CD14-positive monocyte (primary cell): ENCODE measurements at places on chromosomes 2 and 18. TPM values are rescaled to one million over a fixed set of nuclear protein-coding genes. Genes with fewer than 3 reads are reported as not detected.

Gene CFAP221
- polyA plus RNA-seq = not detected

DNA sequence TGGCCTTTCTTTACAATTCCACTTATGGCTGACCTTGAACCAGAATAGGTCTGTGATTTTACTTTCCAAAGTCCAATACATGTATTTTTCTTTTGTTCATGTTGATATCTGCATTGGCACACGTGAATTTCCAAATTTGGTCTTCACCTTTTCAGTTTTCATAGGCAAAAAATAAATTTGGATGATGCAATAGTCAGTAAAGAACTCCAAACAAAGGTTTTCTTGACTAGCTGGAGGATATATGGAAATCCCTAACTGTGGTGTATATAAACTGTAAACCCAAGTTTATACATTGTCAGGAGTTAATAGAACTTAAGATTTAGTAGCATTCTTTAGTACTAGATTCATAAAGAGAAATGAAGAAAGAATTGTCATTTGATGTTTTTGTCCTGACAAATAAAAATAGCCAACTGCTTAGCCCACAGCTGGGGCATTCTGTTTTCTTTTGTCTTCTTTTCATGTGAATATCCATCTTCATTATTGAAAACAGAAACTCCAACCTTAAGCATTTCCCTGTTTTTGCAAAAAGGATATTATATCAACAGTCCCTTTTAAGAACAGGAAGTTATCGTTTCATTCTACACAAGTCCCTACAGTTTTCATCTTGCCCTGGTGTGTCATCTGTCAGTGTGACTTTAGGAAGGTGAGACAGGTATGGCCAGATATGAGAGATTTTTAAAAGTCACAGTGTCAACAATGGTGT, 132.9 kb downstream of the BCL2 start:
- no peaks in the 10 kb centered on the region for H3K27me3 ChIP-seq
- no peaks in the 10 kb centered on the region for H3K36me3 ChIP-seq
- peaks cover 7% of the 10 kb centered on the region for H3K4me1 ChIP-seq
- H3K27ac ChIP-seq = no peak overlapping the region
- peak; percentile 20 for DNase-seq
- no peak overlapping the region for H3K4me3 ChIP-seq

GRCh38 chr2:216516730-216517350, 18.2 kb downstream of the RPL37A start:
- H3K36me3 ChIP-seq = no peaks in the 10 kb centered on the region
- DNase-seq = no peak
- H3K4me1 ChIP-seq = no peaks in the 10 kb centered on the region
- H3K27me3 ChIP-seq = no peaks in the 10 kb centered on the region

- H3K27me3 ChIP-seq = no peaks in the 10 kb centered on the region
- no peaks in the 10 kb centered on the region for H3K36me3 ChIP-seq
- H3K27ac ChIP-seq = no peak overlapping the region
- H3K4me1 ChIP-seq = no peaks in the 10 kb centered on the region
- no peak overlapping the region for H3K4me3 ChIP-seq
Observed at GRCh38 chr2:58865436-58865835, 624.3 kb upstream of the FANCL start.

- H3K27ac ChIP-seq = no peak overlapping the region
- no peaks in the 10 kb centered on the region for H3K27me3 ChIP-seq
- DNase-seq = no peak
- H3K36me3 ChIP-seq = no peaks in the 10 kb centered on the region
- no peaks in the 10 kb centered on the region for H3K4me1 ChIP-seq
Observed at GRCh38 chr2:24558781-24559472, 67.9 kb downstream of the NCOA1 start.

Gene NT5DC4
- polyA plus RNA-seq = 1.0 and 2.2 TPM in 2 replicates

DNA sequence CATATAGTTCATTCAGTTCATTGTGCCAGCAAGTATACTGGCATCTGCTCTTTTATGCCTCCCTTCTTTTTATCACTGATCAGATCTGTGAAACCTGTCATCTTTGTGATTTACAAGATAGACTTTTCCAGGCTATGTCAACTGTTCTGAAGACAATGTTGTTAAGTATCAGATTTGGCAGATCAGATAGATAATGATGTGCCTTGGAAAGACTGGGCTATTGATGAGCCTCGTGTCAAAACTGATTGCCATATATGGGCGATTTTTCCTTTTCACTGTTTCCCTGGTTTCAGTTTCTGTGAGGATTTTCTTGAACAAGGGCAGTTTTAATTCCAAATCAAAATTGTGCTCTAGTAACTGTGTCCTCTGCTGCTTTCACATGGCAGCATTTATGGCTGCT, 26.6 kb downstream of the INSIG2 start:
- H3K4me1 ChIP-seq = peaks cover 5% of the 10 kb centered on the region
- H3K36me3 ChIP-seq = peaks cover 4% of the 10 kb centered on the region
- DNase-seq = no peak
- no peak overlapping the region for H3K4me3 ChIP-seq

DNA sequence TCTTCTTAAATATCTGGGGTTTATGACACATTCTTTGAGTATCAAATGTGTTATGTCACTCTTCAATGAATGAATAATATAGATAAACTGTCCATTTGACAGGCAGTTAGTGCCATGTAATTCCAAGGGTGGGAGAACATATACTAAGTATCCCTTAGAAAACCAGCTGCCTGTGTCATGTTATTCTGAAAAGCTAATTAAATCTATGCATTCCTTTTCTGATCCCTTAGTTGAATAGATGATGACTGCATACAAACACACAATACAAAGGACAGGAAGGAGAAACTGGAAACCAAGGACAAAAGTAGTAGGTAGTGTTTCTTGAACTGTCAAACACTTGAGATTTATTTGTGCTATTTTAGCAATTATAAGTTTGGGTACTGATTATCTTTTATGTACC, 8.3 kb downstream of the ARHGAP28 start:
- H3K4me3 ChIP-seq = no peak overlapping the region
- no peak for DNase-seq
- no peaks in the 10 kb centered on the region for H3K36me3 ChIP-seq
- H3K27me3 ChIP-seq = no peaks in the 10 kb centered on the region
- no peak overlapping the region for H3K27ac ChIP-seq
- no peaks in the 10 kb centered on the region for H3K4me1 ChIP-seq

Gene TM4SF20
- not detected in 2 replicates for polyA plus RNA-seq

DNA sequence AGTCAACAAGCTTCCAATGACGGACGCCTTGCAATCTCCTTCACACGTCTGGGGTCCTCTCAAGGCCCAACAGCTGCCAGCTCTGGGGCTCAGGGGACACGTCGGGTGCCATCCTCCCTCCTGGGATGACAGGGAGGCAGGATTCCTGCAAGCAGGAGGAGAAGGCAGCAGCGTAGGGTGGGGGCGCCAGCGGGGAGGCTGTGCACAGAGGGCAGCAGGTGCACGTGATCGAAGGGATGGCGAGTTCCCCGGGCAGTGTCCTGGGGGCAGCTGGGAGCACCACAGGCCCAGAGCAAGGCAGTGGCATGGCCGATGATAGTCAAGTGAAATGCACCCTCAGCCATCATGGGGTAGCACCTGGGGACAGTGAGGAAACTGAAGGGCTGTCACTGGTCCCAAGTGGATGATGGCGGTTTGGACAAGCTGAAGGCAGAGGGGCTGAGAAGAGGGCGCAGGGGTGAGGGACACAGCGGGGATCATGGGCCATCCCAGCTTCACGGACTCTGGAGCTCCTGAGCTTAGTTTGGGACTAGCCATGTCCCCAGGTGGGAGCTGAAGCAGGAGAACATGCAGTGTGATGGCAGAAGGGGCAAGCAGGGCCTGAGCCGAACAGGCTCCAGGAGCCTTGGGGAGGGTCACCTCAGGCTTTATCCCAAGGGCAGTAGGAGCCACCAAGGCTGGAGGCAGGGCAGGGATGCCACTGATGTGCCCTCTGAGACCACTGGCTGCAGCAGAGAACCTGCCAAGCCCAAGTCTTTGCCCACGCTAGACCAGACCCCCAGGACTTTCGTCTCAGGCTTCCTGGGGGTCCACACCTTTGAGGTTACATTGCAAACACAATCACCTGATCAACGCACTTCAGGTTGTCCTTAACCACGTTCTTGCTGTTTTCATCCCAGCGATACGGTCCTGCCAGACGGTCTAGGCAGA, 16.3 kb upstream of the SNED1 start:
- no peaks in the 10 kb centered on the region for H3K27me3 ChIP-seq
- H3K36me3 ChIP-seq = no peaks in the 10 kb centered on the region
- no peak for DNase-seq

Gene LAMA1
- polyA plus RNA-seq = not detected

DNA sequence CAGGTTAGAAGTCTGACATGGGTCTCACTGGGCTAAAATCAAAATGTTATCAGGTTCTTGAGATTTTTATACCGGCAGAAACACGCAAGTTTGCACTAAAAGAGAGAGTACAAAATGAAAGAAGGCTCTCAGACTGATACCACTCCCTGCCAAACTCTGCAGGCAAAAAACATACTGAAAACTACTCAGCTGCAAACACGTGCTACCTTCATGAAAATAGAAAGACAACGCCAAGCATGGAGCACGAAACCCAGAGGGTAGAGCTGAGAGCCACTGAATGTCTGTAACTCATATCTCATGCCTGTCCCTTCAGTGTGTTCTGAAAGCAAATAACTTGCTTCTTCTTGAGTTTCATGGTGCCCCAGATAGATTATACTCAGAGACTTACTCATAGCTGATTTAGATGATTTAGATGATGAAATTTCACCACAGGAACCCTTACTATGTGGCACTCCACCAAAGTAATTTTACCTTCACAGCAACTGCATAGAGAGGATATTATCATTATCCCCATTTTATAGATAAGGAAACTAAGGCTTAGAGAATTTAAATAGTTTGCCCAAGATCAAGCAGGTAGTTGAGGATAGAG, 313.0 kb upstream of the SLC39A10 start:
- H3K4me3 ChIP-seq = no peak overlapping the region
- no peaks in the 10 kb centered on the region for H3K36me3 ChIP-seq
- H3K27ac ChIP-seq = no peak overlapping the region
- DNase-seq = no peak
- H3K4me1 ChIP-seq = no peaks in the 10 kb centered on the region

DNA sequence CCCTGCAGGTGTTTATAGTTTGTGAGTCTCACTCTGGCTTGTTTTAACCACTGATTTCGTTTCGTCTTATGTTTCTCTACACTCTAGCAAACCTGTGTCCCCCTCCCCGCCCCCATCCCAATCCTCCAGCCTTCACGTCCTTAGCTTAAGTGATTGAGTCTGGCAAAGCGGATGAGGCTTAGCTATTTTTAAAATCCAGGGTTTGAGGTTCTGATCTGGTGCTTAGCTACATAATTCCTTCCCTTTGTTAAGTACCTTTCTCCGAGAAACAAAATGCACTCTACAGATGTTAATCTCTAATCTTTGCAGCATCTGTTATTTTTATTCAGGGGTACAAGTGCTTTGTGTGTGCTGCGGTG, 7.8 kb downstream of the AGAP1 start:
- H3K36me3 ChIP-seq = no peaks in the 10 kb centered on the region
- peaks cover 45% of the 10 kb centered on the region for H3K27me3 ChIP-seq
- H3K4me3 ChIP-seq = no peak overlapping the region
- no peaks in the 10 kb centered on the region for H3K4me1 ChIP-seq
- DNase-seq = no peak

GRCh38 chr2:141582213-141582612, 548.6 kb downstream of the LRP1B start:
- no peaks in the 10 kb centered on the region for H3K27me3 ChIP-seq
- H3K27ac ChIP-seq = no peak overlapping the region
- DNase-seq = no peak
- H3K36me3 ChIP-seq = no peaks in the 10 kb centered on the region
- no peaks in the 10 kb centered on the region for H3K4me1 ChIP-seq
- H3K4me3 ChIP-seq = no peak overlapping the region

GRCh38 chr2:222242532-222242931, 56.3 kb downstream of the PAX3 start:
- H3K27me3 ChIP-seq = peaks cover 39% of the 10 kb centered on the region
- no peaks in the 10 kb centered on the region for H3K36me3 ChIP-seq
- no peak overlapping the region for H3K27ac ChIP-seq
- H3K4me1 ChIP-seq = no peaks in the 10 kb centered on the region

- peaks cover 39% of the 10 kb centered on the region for H3K4me1 ChIP-seq
- no peak for DNase-seq
- H3K27ac ChIP-seq = no peak overlapping the region
- no peaks in the 10 kb centered on the region for H3K27me3 ChIP-seq
Observed at GRCh38 chr2:43418680-43419079, 177.2 kb downstream of the THADA start.

GRCh38 chr2:121491518-121491917, 39.2 kb upstream of the RNU4ATAC start:
- no peak overlapping the region for H3K4me3 ChIP-seq
- no peaks in the 10 kb centered on the region for H3K27me3 ChIP-seq
- no peaks in the 10 kb centered on the region for H3K4me1 ChIP-seq

Gene UGGT1
- 15.8 TPM for polyA plus RNA-seq

Gene DAW1
- polyA plus RNA-seq = not detected in 2 replicates

GRCh38 chr2:236545814-236546480, 23.7 kb upstream of the ACKR3 start:
- peaks cover 54% of the 10 kb centered on the region for H3K4me1 ChIP-seq
- peak; percentile 39 for DNase-seq
- H3K27ac ChIP-seq = peak overlapping the region; percentile 65
- H3K4me3 ChIP-seq = peak overlapping the region; percentile 0

Gene IGFBP2
- polyA plus RNA-seq = not detected

DNA sequence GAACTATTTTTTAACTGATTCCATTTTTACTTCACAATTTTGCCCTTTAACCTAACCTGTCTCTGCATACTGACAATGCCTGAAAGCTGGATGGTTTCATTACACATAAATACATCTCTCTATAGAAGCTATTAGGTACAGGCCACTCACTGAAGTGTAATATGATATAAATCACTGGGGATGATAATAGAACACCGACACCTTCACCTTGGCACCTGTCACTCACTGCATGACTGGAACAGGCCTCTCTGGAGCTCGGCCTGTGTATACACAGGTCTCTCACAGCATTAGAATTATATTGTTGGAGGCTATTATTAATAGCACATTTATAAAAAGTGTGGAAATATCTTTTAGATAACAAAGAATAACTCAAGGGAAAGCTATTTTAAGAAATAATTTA, 138.2 kb downstream of the TMEM131 start:
- no peak for DNase-seq
- no peak overlapping the region for H3K27ac ChIP-seq
- no peaks in the 10 kb centered on the region for H3K27me3 ChIP-seq
- peaks cover 76% of the 10 kb centered on the region for H3K36me3 ChIP-seq

- DNase-seq = no peak
- no peak overlapping the region for H3K27ac ChIP-seq
- no peaks in the 10 kb centered on the region for H3K4me1 ChIP-seq
- H3K27me3 ChIP-seq = no peaks in the 10 kb centered on the region
- no peak overlapping the region for H3K4me3 ChIP-seq
Observed at GRCh38 chr2:170022692-170023091, 155.3 kb upstream of the MYO3B start.
